ENCODE measurements at places on chromosomes 2 and 18.

- no peak for DNase-seq
Observed at GRCh38 chr2:178392215-178392614, 58.8 kb downstream of the PRKRA start.

- DNase-seq: peak; percentile 40
Observed at GRCh38 chr2:26993768-26994167, 23.3 kb downstream of the MAPRE3 start.

DNA sequence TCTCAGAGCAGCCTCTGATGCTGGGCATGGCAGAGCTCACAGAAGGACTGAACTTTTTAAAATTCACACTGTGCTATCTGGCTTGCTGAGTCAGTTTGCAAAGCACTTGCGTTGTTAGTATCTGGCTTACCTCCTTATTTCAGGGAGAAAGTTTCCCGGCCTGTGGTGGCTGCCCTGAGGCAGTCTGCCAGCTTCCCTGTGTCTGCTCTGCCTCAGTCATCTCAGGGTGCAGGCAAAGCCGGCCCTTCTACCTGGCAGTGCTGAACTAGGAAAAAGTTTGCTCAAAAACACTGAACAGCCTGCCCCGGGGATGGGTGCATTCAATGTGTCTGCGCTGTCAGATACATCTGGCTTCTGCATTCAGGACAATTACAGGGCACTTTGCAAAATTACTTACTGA lies 90.2 kb upstream of the UXS1 start:
- DNase-seq: no peak

GRCh38 chr2:216108310-216108966 lies 710 bp upstream of the XRCC5 start:
- DNase-seq: peak; percentile 35

DNA sequence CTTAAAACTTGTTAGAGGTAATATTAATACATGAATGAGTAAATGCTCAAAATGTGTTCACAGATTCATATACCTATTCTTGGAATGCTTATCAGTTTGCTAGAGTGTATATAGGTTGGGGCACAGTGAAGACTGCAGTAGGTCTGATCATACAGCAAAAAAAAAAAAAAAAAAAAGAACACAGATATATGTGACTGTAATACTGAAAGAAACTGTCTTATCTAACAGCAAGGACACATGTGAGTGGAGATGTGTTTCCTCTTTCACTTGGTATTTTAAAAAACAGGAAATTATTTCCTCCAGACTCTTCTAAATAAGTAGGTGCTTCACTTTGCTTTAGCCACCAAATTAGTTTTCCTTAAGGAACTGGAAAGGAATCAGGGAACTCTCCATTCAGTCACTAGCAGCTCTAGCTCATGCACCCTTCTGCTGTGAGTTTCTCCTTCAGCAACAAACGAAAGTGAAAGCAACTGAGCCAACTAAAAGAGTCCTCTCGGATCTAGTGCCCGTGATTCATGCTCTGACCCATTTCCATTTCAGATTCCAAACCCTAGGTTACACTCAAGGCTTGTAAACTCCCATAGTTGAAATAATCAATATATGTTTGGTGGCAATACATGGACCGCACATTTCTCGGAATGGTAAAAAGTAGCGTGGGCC lies 98.5 kb downstream of the DSEL start:
- DNase-seq: no peak

DNA sequence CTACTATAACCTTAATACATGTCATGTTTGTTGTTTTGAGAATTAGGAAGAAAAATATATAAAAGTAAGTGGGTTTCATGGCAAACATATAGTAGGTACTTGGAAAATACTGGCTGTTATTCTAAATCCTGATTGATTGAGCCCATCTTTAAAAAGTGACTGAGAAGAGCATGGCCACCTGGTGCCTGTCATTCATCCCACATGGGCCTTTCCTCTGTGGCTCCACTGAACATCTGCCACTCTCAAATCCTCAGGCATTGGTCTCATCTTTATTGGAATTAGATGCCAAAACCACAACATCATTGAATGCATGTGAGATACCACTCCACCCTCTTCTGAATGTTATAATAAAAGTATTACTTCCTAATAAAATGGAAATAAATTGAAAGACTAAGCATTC lies 101.6 kb upstream of the TTN start:
- DNase-seq: no peak

- no peak for DNase-seq
Observed at GRCh38 chr18:26421931-26422330, 126.4 kb downstream of the KCTD1 start.

DNA sequence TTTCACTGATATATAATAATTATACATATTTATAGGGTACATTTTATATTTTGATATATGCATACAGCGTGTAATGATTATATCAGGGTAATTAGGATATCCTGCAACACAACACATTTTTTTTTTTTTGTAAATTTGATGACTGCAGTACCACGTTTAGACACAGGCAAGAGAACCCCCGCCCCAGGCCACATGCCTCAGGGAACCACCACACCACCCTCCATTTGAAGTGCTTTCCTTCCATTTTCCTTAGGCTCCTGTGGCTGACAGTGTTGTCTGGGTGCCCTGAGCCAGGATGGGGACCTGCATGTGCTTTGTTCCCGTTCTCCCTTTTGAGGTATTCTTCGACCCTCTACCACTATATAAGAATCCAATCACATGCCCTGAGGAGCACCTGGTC lies 161.6 kb upstream of the CTAGE1 start:
- DNase-seq: no peak

- peak; percentile 88 for DNase-seq
Observed at GRCh38 chr2:6917071-6917760, at the start of gene RNF144A. Gene RNF144A, plus strand, starts transcription at chr2:6917412. Its CDS starts 79,515 bp downstream, at chr2:6996927.

DNA sequence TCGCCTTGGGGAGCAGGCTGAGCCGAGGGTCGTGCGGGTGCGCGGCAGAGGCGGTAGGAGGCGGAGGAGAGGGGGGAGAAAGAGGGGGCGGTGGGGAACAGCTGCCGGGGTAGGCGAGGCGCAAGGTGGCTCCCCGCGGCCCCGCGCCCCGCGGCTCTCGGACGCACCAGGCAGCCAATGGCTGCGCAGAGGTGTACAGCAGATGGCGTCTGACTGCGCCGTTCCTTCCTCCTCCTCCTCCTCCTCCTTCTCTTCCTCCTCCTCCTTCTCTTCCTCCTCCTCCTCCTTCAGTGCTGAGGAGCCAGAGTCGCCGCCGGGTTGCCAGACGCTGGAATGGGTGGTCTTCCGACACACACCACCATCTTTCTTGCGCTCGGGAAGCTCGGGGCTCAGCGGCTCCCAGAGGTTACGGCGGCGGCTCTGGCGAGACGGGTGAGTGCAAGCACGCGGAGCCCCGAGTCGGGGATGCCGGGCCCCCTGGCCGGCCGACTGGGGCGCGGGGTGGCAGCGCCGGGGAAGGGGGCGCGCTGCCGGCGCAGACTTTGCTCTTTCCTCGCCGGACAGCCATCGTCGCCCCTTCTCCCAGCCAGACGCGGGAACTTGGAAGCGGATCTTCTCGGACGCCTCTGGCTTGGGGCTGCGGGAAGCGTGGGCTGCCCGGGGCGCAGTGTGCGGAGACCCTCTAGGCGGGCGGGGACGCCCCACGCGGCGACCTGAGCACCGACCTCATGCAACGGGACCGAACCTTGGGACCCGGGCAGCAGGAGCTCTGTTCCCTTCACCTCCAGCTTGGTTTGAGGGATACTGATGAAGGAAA lies at the start of gene THSD7B:
Gene THSD7B, plus strand, starts transcription at position 290 of the 817 bp plus-strand sequence. CDS start 116,634 bp downstream, outside the sequence.
- DNase-seq: peak; percentile 49

- no peak for DNase-seq
Observed at GRCh38 chr2:168277276-168277675, 29.9 kb upstream of the STK39 start.

- peak; percentile 67 for DNase-seq
Observed at GRCh38 chr2:191030521-191031154, 16.7 kb upstream of the STAT1 start.

- no peak for DNase-seq
Observed at GRCh38 chr2:42309366-42309765, 51.7 kb downstream of the COX7A2L start.

GRCh38 chr2:96594691-96595152 lies 43.4 kb downstream of the KANSL3 start:
- DNase-seq: no peak

GRCh38 chr18:77001979-77002378 lies 130.6 kb downstream of the MBP start:
- DNase-seq: no peak

- DNase-seq: no peak
Observed at GRCh38 chr18:36157441-36157840, 27.7 kb downstream of the ELP2 start.

DNA sequence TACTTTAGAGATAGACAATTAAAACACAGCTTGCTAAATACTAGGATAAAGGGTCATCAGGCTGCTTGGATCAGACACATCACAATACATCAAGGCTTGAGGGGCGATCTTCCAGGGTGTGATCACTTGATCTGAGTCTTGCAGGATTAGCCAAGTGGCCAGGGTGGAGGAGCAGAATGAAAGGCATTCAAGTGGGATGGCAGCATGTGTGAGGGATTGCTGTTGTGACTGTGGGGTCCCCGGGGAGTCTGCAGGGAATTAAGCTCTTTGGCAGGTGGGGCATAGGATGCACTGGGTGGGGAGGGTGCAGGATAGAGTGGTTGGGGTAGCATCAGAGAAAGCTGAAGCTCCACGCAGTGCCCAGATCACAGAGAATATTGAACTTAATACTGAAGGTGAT lies 58.0 kb upstream of the TMEM163 start:
- peak; percentile 23 for DNase-seq

DNA sequence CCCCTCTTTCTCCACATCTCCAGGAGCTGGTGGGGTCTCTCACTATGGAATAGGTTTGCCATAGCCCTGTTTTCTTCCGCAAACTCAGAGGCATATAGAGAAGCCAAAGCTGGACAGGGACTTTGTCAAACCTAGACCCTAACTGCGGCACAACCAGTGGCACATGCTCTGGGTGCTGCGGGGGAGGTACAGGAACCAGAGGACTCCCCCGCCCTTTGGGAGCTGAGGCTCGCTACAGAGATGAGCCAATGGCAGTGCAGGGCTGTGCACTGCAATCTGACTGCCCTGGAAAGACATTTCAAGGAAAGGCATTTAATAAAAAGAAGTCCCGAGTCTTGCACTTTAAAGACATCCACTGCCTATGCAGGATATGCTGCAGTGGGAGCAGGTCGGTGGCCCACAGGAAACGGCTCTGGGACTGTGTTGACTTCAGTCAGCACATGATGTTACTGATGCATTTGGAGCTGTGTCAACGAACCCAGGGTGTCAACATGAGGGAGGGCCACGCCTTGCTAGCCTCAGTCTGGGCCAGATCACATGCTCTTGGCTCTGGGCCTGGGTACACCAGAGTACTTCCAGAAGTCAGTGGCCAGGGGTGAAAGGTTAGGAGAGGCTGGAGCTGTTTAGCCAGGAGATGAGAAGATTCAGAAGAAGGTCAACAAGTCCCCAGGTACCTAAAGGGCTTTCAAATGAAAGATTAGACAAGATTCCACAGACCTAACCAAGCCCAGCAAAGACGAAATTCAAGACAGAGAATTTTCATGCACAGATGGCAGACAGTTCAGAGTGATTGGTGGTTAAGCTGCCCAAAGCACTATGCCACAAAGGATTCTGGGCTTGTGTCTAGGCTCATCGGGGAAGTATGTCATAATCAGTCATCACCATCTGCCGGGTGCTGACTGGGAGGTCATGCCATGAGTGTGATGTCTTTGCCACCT lies 8.2 kb downstream of the SLC35F6 start:
- DNase-seq: no peak

DNA sequence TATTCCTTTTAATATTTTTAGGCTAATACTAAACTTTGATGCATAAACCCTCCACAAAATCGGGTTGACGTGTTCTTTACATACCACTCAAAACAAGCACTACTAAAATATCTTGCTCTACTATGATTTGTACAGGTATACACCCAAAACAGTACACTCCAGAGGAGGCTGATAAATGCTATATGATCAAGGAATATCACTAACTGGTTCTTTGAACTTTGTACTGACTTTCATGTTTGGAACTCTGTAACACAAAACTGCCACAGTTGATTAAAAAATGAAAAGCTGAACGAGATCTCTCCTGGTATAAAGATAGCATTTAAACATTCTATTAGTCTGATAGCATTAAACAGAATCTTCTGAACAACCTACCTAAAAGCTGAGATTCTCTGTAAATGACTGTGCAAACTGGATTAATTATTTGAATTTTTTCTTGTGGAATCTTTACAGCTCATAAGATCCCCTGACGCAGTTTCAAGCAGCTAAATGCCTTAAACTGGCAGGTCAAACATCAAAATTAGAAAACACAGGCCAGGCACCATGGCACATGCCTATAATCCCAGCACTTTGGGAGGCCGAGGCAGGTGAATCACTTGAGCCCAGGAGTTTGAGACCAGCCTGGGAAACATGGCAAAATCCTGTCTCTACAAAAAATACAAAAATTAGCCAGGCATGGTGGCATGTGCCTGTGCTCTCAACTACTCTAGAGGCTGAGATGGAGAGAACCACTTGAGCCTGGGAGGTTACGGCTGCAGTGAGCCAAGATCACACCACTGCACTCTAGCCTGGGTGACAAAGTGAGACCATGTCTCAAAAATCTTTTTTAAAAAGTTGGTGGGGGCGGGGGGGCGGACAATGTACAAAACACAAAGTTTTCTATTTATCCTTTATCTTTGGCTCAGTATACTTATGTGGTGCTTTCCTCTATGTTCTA lies 150.6 kb downstream of the EXOC6B start:
- no peak for DNase-seq

GRCh38 chr2:201353116-201353515 lies 4.0 kb downstream of the FLACC1 start:
- no peak for DNase-seq

DNA sequence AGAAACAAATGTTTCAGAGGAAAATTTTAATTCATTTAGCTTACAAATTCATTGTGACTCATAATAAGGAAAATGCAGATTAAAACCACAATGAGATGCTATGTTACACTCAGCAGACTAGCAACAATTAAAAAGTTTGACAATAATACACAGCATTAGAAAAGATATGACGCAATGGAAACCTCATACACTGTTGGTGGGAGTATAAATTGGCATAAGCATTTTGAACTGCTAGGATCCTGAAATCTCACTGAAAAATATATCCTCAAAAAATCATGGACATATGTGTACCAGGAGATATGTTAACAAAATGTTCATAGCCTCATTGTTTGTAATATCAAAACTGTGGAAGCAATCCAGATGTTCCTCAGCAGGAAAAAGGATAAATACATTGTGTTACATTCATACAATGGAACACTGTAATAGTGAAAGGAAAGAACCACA lies 13.7 kb downstream of the CALCRL start:
- DNase-seq: no peak
